Activated CD4-positive, CD25-positive, alpha-beta regulatory T cell treated with anti-CD3 and anti-CD28 coated beads, Interleukin-2, amount 50 U/mL, for 24 hours (primary cell): ENCODE measurements at places on chromosomes 3 and 15.

GRCh38 chr3:129442486-129442885, 2.5 kb downstream of the IFT122 start:
- no peak for ATAC-seq

GRCh38 chr3:177930771-177931170, 605.5 kb upstream of the KCNMB2 start:
- no peak for ATAC-seq

- peak; percentile 37 for ATAC-seq
Measured at GRCh38 chr15:78808550-78808949, 2.7 kb downstream of the ADAMTS7 start.

- ATAC-seq, result no peak
Measured at GRCh38 chr3:39323494-39323893, 6.0 kb upstream of the CCR8 start.

GRCh38 chr3:77354958-77355357, 315.1 kb downstream of the ROBO2 start:
- ATAC-seq, result no peak

DNA sequence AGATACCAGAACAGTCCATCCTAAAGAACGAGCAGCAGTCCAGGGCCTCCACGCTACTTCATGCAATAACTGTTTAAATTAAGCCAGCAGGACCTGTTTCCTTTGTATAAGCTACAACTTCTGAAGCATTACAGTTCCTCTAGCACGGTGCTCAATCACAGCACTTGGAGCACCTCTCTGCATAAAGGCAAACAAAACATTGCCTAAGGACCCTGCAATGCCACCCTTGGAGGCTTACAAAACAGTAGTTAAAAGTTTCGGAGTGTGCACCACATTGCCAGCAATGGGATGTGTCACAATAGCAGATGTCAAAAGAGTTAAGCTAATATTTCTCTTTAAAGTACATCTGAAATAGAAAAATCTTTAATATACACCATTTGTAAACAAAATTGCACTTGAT, 2.6 kb upstream of the VPS39 start:
- ATAC-seq, result no peak

DNA sequence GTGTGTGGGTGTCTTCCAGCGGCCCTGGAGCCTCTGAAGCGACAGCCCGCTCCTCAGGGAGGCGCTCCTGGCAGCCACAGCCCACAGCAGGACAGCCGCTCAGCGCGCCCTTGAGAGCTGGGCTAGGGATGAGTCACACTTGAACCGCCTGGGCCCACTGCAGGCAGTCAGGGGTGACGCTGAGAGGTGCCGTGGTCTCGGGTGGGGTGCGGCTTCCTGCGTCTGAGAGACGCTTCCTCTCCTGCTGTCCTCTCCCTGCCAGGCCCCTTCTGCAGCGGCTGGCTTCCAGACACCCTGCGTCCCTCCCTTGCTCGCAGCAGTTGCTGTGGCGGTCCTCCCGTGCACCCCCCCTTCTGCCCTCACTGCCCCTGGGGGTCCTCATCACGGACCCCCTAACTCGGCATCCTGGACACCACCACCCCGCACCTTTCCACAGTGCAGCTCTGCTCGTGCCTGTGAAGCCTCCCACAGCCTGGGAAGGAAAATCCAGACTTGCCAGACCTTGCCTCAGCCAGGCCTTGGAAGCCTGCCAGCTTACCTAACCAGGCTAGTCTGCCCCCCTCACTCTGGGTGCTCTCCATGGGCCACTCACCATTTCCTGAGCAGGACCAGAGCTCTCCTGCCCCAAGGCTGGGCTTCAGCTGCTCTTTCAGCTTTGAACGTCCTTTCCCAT, 1.1 kb upstream of the SPTBN5 start:
- ATAC-seq, result peak; percentile 98
